Activated CD4-positive, alpha-beta T cell treated with anti-CD3 and anti-CD28 coated beads, Interleukin-2, amount 50 U/mL, for 1 hour (primary cell): ENCODE measurements at places on chromosomes 4 and X.

DNA sequence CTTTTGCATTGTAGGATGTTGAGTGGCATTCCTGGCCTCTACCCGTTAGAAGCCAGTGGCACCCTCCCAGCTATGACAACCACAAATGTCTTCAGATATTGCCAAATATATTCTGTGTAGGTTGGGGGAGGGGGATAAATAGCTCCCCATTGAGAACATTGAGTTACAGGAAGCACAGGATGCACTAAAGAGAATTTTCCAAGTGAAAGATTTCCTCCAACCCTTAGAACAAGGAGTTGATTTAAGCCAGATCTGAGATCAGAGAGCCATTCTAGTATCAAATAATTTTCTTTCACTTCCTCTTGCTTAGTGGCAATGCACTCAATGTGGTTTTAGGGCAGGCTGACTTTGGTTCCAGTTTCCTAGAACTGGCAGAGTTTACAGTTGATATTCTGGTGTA is 436.6 kb downstream of the C4orf33 start:
- no peak for DNase-seq

DNA sequence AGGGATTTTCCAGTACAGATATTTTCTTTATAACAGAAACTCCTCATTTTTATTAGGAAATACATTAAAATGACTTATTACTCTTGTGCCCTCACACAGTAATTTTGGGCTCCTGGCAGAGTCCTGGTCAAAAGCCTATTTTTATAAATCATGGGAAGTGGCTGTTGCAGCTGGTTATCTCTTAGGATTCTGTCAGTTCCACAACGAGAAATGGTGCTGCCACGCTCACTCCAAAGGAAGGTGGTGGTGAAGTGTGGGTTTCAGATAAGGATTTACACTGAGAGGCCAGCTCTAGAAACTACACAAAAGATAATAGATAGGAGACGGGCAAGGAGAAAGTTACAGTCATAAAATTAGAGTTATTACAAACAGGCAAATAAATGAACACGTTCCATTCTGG is 159.2 kb upstream of the FAM241A start:
- no peak for DNase-seq

- DNase-seq = no peak
Observed at GRCh38 chr4:42311591-42311990, 85.7 kb upstream of the SHISA3 start.

GRCh38 chr4:86963697-86964096 is 28.9 kb downstream of the AFF1 start:
- no peak for DNase-seq

- DNase-seq = no peak
Observed at GRCh38 chrX:63918611-63919010, 133.6 kb upstream of the ARHGEF9 start.

GRCh38 chr4:74362347-74362746 is 2.6 kb upstream of the EREG start:
- DNase-seq = no peak
